ENCODE measurements at places on chromosomes 5 and 9.

GRCh38 chr5:60679816-60680215, 20.1 kb downstream of the DEPDC1B start:
- DNase-seq = no peak

- DNase-seq = no peak
Measured at GRCh38 chr9:119370816-119371215, 1.6 kb upstream of the BRINP1 start.

- DNase-seq = no peak
Measured at GRCh38 chr5:151665613-151666012, 21.1 kb downstream of the SPARC start.

DNA sequence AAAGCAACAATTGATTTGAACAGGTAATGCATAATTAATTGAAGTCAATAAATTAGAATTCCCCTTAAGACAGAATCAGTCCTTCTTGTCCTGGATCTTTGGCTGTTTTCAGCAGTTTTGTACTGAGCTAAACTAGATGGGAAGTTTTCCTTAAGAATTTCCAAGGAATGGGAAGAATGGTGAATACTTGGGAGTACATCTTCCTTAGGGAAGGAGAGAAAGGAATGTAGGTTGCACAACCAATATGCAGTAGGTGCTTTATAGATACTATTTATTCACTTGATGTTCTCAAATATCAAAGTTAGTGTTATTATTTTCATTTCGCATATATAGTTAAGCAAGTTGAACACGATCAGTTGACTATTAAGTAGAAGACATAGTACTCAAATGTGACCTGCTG, 183.5 kb upstream of the MAP1B start:
- no peak for DNase-seq

DNA sequence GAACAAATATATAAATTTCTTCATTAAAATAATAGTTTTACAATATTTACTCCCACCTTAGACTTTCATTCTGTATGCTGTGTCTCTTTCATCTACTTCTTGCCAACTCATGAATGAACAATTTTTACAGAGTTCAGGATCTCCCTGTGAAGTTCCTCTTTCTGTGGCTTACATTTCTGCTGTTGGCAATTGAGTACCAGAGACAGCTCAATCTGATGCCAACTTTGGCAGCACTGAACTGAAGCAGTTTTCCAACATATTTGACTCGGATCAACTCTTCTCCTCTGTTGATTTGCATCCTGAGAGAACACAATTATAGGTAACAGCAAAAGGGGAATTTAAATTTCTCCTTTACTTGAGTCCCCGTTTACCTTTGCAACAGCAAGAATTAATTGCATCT, 1262.2 kb downstream of the EFNA5 start:
- DNase-seq = no peak

GRCh38 chr9:120611690-120612068, 31.7 kb upstream of the CDK5RAP2 start:
- no peak for DNase-seq

GRCh38 chr9:6076851-6077250, 61.4 kb upstream of the RANBP6 start:
- DNase-seq = no peak

DNA sequence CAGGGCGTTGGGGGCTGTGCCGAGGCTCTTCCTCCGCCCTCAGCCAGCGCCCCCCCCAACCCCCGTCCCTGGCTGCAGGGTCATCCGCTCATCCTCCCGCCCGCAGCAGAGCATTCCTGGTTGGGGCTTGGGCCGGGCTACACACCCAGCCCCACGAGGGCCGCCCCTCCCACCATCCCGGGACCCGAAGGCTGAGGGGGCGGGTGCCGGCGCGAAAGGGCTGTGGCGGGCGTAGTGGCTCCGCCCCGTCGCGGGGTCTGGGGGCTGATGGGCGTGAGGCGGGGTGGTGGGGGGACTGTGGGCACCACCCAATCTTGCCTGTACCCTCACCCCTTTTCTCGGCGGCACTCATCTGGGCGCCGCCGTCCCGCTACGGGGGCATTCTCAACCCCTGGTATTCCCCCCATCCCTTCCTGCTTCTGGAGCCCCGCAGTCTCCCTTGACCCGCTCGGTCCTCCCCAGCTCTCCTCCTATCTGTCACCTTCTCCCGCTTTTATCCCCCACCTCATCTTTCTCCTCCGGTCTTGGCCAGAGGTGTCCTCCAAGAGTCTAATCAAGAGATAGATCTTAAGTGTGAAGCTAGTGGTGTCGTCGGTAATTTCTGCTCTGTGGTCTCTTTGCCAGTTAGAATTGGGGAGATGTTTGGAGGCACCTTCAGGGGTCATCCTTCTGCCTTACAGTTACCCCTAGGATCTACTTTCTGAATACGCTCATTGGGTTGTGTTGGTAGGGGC, 1.6 kb downstream of the FER start:
- no peak for DNase-seq

DNA sequence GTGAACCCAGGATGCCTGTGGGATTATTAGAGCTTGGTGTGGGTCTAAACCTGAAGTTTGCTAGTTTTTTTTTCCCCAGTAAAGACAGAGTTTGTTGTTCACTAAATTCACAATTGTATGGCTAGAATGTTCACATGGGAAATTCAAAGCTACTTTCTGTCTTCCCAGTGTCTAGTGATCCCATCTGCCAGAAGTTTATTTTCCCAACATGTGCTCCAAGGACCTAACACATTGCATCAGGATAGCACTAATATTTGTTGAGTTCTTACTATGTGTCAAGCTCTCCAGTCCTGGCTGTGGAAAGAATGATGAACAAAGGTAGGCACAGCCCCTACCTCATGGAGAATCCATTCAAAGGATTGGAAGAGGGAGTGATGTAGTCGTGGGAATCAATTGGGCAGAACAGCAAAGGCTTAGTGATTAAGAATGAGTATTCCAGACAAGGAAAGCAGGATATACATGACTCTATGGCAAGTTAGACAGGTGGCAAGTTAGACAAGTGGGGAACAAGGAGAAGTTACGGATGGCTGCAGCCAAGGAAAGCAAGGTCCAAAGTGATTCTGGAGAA, 521.5 kb upstream of the WWC1 start:
- no peak for DNase-seq

DNA sequence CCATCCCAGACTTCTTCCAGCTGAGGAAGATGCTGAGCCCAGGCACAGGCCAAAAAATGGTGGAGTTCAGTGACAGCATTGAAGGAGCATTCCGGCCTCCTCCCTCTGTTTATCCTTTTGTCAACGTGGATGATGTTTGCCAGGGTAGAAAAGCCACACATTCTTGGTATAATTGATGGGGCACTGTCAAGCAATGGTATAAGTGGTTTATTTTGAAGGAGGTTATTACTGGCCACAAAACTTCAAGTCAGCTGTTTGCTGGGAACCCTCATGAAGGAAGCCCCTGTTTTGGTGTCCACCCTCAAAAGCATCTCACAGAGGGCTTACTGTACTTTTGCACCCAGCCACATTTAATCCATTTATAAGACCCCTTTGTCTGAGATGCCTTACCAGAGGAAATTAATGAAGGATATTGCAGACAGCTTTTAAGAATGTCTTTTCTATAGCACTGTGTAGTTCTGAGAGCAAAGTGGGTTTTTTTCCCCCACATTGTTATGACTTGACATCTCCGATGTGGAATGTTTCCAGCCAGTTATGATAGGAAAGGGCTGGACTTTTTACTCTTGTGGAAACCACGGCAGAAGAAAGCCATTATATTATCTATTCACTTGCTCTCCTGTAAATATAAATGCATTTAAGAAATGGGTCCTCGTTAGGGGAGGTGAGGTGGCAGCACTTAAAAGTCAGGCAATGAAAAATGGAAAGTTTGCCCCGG, 95.5 kb upstream of the SPATA31D4 start:
- DNase-seq = no peak

DNA sequence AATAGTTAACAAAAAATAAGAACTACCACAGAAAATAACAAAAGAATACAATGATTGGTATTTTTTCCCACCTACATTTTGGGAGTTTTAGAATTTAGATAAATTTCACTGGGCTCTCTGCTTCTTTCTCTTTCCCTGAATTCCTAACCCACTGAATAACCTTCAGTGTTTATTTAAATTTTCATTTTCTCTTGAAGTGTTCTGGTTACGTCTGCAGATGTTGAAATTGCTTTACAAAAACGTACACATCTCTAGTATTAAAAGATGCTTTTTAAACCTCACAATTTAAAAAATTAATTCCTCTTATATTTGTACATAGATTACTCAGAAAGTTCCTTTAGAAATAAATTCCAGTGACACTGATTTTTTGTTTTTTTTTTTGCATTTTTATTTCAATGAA, 158.7 kb upstream of the TUT7 start:
- DNase-seq = no peak

DNA sequence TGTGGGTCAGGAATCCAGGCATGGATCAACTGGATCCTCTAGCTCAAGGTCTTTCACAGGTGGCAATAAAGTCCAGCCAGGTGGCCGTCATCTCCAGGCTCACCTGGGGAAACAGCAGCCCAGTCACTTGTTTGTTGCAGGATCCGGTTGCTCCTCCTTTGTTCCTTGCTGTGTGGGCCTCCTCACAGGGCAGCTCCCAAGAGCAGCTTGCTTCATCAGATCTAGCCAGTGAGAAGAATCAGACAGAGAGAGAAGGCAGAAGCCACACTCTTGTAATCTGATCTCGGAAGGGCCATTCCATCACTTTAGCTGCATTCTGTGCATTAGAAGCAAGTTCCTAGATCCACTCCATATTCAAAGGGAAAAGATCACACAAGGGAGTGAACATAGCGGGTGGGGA, 3.2 kb upstream of the HSD17B3 start:
- DNase-seq = no peak

DNA sequence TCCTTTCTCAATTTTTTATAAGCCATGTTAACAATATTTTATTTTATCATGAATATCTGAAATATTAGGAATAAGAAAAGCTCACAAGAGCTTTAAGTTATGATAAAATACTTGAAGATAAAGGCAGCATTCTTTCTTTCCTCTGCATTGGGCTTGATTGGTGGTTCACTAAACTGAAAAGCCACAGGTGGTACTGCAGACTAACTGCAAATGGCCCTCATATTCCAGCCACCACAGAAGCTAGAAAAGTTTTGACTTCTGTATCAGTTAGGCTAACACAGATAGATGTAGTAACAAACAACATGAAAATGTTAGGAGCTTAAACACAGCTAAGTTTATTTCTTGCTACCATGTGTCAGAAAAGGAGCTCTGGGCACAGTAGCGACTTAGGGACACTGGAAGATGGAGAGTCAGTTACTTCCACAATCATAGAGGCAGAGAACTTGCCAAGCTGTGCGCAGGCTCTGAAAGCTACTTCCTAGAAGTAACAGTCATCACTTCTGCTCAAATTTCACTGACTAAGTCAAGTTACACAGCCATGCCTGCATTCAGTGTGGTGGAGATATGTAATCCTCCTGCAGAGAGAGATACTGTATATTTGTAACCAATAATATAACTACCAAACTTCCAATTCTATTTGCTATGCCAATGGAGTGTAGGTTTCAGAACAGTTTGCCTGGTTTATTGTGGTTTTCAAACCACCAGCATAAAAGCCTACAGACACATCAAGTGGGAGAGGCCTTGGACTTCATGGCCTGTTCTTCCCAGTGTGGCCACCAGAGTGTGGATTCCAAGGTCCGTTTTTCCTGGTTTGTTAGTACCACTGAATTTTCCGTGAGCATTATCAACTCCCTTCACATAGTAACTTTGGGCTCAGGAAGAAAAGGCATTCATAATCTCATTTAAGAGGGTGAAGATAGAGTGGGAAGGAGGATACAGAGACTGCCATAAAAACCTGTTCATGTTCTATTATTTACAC, 268.3 kb downstream of the PJA2 start:
- no peak for DNase-seq

DNA sequence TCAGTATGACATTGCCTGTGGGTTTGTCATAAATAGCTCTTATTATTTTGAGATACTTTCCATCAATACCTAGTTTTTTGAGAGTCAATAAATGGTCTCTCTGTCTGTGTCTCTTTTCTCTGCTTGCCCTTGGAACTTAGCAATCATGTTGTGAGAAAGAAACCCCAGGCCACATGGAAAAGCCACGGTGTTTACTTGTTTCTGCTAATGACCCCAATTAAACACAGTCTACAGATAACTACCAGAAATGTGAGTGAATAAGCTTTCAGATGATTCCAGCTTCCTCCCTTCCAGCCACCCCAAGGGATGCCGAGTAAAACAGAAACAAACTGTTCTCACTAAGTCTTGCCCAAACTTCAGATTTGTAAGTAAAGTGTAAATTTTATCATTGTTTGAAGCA, 584.9 kb downstream of the MAT2B start:
- DNase-seq = no peak

- DNase-seq = no peak
Measured at GRCh38 chr9:91786132-91786896, 163.7 kb downstream of the ROR2 start.

DNA sequence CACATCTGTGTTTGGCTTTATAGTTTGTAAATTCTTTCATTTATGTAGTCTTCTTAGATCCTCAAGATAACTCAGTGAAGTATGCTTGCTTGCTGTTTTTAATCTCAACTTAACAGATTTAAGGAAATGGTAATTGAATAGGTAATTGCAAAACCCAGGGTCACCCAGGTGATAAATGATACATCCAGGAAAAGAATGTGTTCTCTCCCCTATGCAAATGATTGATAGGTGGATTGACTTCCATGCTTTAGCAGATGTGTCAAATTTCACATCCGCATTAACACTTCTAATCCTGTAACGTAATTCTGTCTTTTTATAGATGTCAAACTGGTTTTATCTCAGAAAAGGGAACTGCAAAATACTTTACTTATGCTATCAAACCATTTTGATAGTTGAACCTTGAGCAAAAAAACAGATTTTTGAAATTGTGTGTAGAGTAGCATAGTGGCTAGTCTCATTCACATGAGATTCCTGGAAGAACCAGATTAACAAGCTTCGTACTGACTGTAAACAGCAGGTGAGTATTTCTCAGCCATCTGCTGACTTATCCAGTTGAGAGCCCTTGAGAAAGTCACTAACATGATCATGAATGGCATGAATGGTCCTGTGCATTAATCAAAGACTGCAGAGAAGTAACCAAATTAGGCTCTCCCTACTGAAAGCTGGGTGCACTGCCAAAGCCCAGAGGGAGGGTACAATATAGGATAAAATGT, 86.7 kb upstream of the PAM start:
- peak; percentile 70 for DNase-seq

DNA sequence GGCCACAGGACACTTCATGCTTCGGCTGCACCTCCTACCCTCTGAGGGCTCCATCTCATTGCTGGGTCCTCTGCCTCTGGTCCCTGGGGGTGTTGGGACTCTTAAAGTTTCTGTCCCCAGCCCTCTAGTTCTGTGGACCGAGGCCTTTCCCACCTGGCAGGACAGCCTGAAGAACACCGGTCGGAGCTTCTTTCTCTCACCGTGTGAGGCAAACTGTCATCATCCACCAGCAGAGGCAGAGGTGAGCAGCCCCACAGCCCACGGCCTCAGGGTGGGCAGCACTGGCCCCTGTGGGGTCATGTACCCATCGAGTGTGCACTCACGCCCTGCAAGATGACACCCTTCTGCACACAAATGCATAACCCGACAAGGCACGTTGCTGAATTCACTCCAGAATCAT, 49.9 kb downstream of the IRX2 start:
- DNase-seq = no peak

GRCh38 chr5:133882846-133883245, 85.6 kb downstream of the C5orf15 start:
- DNase-seq = no peak

- no peak for DNase-seq
Measured at GRCh38 chr5:141603923-141604717, 14.7 kb downstream of the DIAPH1 start.

GRCh38 chr5:149404746-149405549, 25.9 kb upstream of the IL17B start:
- DNase-seq = no peak
